Hematopoietic multipotent progenitor cell (in vitro differentiated cells): ENCODE measurements at places on chromosomes 13 and 19.

GRCh38 chr19:18160493-18160970 is 7.6 kb downstream of the PIK3R2 start:
- no peak for DNase-seq

DNA sequence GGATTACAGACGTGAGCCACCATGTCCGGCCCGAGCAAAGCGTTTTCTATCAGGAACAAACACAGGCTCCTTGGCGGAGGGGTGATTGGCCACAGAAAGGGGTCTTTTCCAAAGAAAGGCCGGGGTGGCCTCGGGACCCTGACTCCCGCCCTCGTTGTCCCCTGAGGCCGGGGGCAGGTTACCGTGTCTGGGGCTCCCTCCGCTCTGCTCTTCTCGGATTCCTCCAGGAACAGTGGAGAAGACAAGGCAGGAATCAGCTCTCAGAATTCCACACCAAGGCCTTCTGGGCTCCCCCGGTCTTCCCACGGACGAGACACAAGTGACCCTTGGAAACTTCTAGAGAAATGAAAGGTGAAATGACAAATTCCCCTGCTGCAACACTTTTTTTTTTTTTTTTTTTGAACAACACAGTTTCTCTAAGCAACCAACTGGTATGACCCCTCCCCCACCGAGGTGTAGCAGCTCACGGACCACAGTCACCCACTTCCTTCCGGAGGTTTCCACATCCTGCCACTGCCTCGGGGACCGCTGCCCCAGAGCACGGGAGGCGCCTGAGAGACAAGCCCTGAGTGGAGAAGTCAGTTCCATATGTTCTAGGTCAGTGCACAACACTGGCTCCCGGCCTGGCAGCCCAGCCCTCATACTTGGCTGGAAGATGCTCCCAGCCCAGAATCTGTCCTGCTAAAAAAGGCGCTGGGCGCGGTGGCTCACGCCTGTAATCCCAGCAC is 11.0 kb downstream of the MOB3A start:
- DNase-seq: peak; percentile 99

- DNase-seq: no peak
Observed at GRCh38 chr13:102089177-102089576, 312.7 kb downstream of the FGF14 start.

DNA sequence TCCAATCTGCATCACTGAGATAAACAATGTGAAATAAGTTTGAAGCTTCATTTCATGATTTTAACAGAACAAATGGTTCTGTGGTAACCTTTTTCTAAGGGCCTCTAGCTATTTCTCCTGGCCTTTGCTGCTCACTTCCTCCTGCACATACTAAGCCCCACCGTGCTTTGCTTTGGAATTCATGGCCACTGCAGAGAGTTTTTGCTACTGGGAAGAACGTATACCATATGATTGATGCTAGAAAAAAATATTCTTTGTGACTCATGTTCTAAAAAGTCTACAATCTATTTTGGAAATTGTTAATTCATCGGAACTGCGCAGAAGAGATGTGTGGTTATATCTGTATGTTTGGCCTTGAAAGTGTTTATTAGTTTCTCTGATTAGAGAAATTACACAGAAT is 747.3 kb downstream of the PCDH9 start:
- DNase-seq: no peak

DNA sequence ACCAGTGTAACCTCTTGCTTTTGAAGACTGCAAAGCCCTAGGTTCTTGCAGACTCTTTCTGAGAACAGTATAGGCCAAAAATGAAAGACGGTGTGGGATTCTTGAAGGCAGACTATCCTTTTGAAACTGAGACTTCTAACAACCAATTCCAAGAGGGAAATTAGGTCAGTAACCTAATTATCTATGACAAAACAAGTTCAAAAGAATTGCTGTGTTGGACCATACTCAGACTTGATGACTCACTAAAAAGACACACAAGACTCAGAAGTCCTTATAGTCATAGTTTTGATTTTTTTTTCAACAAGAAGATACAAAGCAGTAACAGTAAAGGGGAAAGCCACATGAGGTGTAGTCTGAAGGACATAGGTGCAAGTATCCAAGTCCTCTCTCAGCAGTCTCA is 624.0 kb upstream of the GPC6 start:
- no peak for DNase-seq

DNA sequence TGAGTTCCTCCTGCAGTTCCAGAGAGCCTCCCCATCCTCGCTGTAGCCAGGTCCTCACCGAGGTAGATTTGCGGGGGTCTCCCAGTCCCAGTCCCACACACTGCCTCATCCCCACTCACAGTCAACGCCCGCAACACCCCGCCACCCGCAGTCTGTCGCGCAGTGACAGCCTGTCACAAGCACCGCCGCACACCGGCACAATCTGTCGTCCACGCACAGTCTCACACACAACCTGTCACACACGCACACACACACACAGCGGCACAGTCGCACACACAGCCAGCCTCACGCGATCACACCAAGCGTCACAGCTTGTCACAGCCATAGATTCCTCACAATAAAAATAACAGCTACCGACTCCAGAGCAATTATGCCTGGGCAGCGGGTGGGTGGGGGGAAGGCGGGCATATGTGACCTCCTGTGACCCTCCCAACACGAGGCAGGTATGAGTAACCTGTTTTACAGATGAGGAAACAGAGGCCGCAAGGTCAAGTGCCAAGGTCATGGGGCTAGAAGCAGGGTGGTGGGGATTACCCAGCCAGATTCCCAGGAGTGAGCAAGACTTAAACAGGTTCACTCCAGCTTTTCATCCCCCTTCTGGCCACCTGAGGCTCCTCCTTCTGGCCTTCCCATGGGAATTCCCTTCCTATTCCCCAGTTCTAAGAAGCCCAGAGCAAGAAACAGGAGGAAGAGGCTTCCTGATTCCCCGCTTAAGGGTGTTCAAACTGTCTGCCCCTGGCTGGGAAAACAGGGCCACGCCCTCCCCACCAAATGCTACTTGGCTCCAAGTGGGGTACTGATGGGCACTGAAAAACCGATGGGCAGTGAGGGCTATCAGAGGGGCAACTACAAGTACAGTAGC is 13.9 kb downstream of the NFIX start:
- no peak for DNase-seq

DNA sequence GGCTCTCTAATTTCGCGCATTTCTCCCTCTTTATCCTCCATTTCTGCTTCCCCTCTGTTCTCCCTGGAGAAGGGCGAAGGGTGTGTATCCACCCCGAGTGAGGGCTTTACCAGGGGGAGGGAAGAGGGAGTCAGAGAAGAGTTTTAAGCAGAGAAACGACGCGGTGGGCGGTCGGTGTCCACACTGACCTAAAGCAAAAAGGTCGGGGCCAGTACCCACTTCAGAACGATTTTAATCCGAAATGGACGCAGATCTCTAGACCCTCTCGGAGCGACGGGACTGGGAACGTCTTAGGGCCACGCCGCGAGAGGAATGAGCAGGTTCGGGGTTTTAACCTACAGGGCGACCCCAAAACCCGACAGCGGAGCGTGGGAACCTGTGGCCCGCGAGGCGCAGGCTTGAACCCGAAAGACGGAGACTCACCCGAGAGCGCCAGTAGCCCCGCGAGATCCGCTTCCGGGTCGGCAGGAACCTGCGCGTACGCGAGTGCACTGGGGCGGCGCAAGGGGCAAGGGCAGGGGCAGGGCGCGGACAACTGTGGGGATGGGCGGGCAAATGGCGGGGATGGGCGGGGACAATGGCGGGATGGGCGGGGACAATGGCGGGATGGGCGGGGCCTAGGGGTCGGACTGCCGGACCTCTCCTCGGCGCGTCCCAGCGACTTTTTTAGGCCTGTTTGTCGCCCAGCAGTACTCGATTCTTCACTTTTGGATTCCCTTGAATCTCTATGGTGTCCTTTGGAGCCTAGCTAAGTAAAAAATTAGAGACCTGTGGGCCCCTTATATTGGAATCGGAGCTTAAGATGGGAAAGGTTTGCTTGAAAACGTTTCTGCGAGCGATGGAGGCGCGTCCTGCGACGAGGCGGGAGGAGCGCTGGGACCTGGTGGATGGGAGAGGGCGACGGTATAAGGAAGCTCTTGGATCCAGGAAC is at the start of gene ZNF677:
ZNF677 (minus strand) TSS at position 463 of the 931 bp plus-strand sequence. CDS start 3,323 bp downstream, outside the sequence.
- DNase-seq: peak; percentile 42

DNA sequence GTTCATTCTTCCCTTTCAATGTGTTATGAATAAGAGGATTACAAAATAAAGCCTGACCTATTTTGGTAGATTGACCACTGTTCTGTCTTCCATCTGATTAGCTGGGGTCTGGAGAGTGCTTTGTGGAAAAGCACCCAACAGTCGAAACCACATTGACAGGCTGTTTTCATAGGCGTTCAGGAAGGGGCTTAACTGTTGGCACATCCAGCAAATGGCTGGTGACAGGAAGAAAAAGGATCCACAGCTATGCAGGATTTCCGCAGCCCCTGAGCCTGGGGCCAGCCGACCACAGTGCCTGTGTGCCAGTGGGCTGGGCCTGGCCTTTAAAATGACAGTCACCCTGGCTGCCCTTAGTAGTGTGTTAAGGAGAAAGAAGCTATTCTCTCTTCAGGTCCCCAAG is 113.3 kb downstream of the SIPA1L3 start:
- peak; percentile 92 for DNase-seq

GRCh38 chr13:53198736-53199135 is 170.1 kb downstream of the OLFM4 start:
- DNase-seq: no peak

DNA sequence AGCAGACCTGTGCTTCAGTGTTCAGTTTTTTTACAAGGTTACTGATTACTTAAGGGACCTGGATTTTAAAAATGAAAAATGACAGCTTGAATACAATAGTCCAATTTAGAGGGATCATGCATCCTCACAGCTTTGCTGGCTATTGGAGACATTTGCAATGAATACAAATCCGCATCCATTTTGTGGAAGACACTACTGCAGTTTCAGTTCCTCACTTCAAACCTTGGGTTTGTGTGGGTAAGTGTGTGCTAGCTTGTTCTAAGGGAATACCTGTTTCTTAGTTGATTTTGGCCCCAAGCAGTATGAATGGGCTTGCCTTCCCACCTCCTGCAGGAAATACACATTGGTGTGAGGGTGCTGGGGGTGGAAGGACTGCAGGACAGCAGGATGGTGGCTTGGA is 222.4 kb downstream of the OLFM4 start:
- DNase-seq: no peak

DNA sequence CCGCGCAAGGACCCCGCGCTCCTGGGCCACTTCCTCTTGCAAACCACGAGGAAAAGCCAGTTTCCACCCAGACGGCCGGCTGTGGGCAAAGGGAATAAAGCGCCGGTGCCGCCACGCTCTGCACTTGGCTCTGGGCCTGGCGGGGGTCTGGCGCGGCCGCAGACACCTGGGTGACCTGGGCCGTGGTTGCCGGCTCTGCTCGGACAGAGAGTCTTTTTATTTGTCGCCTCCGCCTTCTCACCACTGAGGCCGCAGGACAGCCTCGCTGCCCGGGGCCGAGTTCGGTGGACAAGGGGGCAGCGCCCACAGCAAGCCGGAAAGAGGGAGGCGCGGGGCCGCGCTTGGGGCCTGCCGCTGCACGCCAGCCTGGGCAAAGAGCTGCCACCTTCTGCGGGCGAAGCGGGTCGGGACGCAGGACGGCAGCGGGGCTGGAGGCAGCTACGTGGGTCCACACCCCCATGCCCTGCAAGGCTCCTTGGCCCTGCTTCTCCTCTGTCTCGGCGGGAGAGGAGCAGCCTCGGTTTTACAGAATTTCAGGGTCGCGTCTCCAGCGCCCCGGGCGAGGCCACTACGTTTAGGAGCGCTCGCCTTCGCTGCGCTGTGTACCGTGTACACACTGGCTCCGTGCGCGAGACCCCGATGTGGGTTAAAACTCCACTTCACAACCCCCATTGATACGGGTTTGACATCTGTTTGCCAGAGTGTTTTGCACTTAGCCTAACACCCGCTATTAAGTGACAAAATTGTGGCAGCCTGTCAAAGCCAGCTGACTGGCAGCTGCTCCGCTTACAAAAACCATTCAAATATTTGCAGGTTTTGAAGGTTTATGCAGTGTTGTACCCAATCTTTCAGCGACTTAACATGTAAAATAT is 13.0 kb upstream of the SOX1 start:
- no peak for DNase-seq
